ENCODE measurements at places on chromosomes 2 and 18. TPM values are rescaled to one million over a fixed set of nuclear protein-coding genes. Genes with fewer than 3 reads are reported as not detected.

The TPO gene
- not detected for total RNA-seq

DNA sequence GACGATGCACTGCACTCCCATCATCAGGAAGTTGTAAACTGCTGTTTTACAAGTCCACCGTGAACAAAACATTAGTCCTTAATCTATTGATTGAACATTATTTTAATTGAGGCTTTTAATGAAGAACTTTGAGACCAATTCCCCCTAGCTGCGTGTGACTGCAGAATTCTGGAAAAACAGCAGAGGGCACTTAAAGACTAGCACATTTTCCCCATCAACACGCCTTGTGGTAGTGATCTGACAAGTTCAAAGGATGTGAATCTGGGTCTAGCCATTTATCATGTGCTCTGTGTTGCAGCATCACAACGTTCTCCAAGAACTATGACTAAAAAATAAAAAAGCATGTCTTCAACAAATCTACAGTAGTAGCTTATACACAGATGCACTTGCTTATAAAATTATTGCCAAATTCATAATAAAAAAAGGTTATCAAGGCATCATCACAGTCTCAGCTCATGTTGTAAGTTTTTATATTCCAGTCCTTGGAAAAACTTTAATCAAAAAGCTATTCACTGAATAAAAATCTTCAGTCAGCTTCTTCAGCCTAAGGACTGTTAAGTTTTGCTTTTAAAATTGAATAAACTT is 35.8 kb downstream of the SKOR2 start:
- no peaks in the 10 kb centered on the region for H3K36me3 ChIP-seq
- DNase-seq = peak; percentile 26
- H3K27ac ChIP-seq = no peak overlapping the region

The ARHGEF4 gene
- total RNA-seq = 0.47 TPM

DNA sequence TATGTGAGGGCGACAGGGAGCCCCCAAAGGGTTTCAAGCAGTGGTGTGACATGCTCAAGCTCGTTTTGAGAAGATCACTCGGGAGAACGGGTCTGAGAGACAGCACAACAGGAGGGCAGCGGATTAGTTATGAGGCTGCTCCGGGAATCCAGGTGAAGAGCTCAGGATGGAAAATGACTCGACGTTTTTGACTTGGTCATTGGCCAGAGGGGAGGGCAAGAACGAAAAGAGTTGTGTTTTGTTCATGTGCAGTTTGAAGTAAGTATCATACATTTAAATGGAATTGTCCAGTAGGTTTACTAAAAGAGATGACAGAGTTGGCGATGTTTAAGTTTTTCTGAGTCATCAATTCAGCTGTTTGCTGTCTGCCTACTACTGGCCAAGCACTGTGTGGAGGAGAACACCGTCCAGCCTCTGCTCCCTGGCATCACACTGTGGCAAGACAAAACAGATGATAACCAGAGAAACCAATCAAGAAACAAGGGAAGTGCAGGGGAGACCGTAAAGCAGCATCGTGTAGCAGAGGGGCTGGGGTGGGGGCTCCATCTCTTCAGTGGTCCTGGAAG is 25.3 kb upstream of the ANXA4 start:
- H3K4me3 ChIP-seq = no peak overlapping the region
- H3K36me3 ChIP-seq = peaks cover 1% of the 10 kb centered on the region
- DNase-seq = no peak
- H3K27ac ChIP-seq = no peak overlapping the region

The ANKRD53 gene
- total RNA-seq = 0.50 TPM

GRCh38 chr2:235087832-235088495 is 136.1 kb downstream of the SH3BP4 start:
- no peaks in the 10 kb centered on the region for H3K4me1 ChIP-seq
- H3K27ac ChIP-seq = no peak overlapping the region
- DNase-seq = no peak
- H3K27me3 ChIP-seq = no peaks in the 10 kb centered on the region

DNA sequence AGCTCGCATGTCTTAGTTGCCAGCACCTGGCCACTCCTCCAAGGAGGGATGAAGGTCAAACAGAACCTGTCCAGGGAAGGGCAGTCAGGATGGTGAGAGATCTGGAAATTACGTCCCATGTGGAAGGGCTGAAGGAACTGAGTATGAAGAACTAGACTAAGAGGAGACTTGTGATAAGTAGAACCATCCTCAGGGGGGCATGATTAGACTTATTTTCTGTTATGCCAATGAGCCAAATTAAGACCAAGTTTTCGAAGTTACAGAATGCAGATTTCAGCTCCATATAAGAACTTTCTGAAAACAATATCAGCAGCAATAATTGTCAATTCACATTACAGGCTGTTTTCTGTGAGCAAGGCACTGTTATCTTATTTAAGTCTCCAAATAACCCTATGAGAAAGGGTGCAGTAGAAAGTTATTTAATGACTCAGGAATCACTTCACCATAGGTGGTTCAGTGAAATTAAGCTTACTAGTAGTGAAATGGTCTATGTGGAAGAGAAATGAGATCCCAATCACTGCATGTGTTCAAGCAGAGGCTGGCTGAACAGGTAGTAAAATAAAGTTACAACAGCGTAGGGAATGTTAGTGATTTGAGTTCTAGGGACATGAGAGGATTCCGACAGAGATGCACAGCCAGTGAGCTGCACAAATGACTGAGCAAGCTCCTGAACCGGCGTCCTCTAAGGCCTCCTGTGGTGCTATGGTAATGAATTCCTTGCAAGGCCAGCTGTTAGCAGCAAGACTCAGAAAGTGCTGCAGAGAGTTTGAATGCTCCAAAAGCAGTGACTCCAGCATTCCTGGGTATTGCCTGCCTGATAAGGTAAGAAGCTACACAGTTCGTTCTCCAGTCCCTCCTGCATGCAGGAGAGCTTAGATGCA is 4.5 kb upstream of the DYM start:
- DNase-seq = no peak
- H3K36me3 ChIP-seq = peaks cover 2% of the 10 kb centered on the region
- no peak overlapping the region for H3K4me3 ChIP-seq
- H3K27ac ChIP-seq = no peak overlapping the region

DNA sequence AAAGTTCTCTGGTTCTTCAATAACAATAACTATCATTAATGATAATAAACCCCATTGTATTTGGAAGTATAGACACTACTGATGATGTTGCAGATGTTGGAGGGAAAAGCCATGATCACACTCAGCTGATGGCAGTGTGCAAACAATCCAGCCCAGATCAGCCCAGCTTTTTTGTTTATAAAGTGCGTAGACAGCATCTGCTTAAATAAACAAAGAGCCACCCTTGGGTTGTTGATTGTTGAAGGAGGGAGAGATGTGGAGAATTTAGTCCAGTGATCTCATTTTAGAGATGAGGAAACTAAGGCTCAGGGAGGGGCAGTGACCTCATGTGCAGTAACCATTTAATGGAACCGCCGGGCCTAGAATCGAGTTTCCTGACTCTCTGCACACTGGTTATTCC is 56.0 kb upstream of the MEX3C start:
- H3K27me3 ChIP-seq = peaks cover 2% of the 10 kb centered on the region
- no peak overlapping the region for H3K27ac ChIP-seq
- no peak for DNase-seq
- no peaks in the 10 kb centered on the region for H3K4me1 ChIP-seq

The THAP4 gene
- total RNA-seq = 37.0 TPM

The KLHL30 gene
- not detected for total RNA-seq

DNA sequence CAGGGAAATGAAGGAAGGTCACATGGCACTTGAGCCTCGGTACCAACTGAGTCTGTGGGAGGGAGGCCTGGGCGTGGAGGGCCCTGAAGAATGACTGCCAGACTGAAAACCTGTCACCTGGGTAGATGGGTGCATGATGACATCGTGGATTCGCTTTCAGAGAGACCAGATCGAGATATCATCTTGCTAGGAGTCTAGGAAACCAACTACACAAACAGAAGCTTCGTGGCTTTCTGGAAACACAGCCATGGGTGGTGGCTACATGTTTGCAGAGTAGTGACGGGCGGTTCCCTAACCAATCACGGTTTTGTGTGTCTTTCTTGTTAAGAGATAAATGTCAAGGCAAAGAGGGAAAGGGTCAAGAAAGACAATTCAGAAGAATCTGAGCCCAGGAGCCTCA is 155.0 kb downstream of the EIPR1 start:
- DNase-seq = peak; percentile 55
- H3K4me3 ChIP-seq = no peak overlapping the region
- H3K27ac ChIP-seq = peak overlapping the region; percentile 85
- H3K4me1 ChIP-seq = peaks cover 31% of the 10 kb centered on the region

DNA sequence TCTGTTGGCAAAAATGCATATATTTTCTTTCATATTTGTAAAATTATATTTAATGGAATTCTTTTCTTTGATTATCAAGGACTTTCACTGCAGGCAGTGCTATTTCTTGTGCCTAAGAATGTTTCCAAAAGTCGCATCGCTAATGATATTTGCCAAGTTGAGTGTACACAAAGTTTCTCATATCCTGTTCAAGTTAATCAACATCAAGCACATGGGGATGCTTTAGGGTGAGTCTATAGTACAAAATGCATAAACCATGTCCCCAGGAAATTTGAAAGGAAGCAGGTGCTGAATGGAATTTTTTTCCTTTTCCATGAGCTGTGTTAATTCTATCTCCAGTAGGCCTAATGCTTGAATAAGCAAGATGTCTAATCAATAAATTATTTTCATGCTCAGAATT is 129.7 kb downstream of the GALNT1 start:
- no peaks in the 10 kb centered on the region for H3K27me3 ChIP-seq
- no peaks in the 10 kb centered on the region for H3K4me1 ChIP-seq
- no peak overlapping the region for H3K4me3 ChIP-seq
- H3K36me3 ChIP-seq = peaks cover 17% of the 10 kb centered on the region
- no peak for DNase-seq

The HSBP1L1 gene
- total RNA-seq = 11.5 TPM

The BCL11A gene
- 0.04 TPM for total RNA-seq

DNA sequence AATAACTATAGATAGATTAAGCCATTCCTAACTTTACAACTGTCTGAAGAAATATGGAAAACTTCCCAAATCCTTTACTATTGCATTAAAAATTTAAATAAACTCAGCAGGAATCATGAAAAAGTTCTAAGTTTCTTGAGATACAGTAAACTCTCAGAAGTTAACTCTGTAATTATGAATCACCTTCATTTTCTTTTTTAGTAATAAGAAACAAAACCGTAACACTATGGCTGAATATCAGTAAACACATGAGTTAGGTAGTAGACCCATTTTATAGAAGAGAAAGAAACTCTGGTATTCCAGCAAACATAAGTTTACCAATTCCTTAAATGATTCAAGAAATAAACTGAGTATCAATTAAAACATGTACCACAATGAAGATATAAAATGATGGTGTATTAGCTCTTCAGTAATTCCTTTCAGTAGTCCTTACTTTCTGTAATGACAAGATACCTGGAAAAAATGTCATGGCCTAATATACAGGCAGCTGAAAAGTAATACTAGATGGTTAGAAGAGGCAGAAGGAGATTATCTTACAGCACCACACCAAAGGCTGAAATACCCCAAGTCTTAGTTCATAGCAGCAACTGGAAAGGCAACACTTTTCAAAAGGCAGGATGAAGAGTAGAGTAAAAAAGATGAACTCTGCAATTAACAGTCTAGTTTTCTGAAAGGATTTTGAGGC is 11.5 kb downstream of the TRIP12 start:
- peak overlapping the region; percentile 55 for H3K27ac ChIP-seq
- H3K4me3 ChIP-seq = no peak overlapping the region
- H3K27me3 ChIP-seq = no peaks in the 10 kb centered on the region
- no peak for DNase-seq

The IL36B gene
- total RNA-seq = not detected

DNA sequence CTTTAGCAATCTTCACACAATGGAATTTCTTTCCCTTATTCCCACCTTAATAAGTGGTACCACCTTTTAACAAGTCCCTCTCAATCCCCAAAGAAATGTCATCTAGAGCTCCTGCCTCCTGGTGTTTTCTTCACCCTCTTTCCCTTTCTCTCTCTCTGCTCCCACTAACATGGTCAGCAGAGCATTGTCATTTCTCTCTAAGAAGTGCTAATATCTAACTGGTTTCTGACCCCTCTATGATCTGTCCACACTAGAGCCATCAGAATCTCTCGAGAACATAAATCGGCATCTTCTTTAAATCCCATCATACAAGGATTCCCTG is 161.2 kb upstream of the DTNA start:
- H3K27me3 ChIP-seq = no peaks in the 10 kb centered on the region
- no peak overlapping the region for H3K27ac ChIP-seq
- no peak overlapping the region for H3K4me3 ChIP-seq
- H3K4me1 ChIP-seq = no peaks in the 10 kb centered on the region
- no peak for DNase-seq

- no peaks in the 10 kb centered on the region for H3K4me1 ChIP-seq
- H3K27me3 ChIP-seq = no peaks in the 10 kb centered on the region
- no peak overlapping the region for H3K4me3 ChIP-seq
- no peak for DNase-seq
These were observed 2178.3 kb upstream of the PIK3C3 start for GRCh38 chr18:39776766-39777165.

The REG1B gene
- total RNA-seq = not detected

The CDH19 gene
- total RNA-seq = not detected

The CACNB4 gene
- 0.12 TPM for total RNA-seq

Data from activated CD4-positive, alpha-beta T cell treated with anti-CD3 and anti-CD28 coated beads, Interleukin-2, amount 10 ng/mL, durations not matched to agents 7 days and 5 days (primary cell).